ENCODE measurements at places on chromosomes 5 and 9.

DNA sequence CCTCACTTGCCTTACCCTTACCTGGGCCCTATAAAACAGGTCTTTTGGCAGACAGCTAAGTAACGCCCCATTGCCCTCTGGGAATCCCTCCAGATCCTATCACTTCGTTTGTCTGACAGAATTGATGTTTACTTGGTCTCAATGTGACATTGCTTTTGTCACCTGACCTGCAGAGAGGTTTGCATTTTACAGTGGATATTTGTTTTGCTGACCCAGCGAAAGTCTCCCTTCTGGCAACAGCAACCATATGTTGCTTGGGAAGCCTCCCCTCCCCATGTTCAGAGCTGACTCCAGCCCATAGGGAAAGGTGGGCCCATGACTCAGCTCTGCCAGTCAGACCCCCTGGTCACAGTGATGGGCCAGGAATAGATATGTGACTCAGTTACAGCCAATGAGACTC is 54.0 kb upstream of the LARP1 start:
- DNase-seq, result no peak

DNA sequence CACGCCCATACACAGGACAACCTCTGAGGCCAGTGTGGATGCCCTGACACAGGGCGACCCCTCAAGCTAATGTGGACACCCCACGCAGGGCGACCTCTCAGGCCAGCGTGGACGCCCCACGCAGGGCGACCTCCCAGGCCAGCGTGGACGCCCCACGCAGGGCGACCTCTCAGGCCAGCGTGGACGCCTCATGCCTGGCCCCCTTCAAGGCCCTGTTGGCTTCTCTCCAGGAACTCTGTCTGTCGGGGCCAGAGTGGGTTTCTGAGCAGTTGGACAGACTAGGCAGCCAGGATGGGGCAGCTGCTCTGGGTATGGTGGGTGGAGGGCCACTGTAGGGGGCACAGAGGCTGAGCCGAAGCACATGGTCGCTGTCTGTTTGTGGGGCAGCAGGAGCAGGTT is 47.4 kb downstream of the LMX1B start:
- no peak for DNase-seq

- DNase-seq, result no peak
Observed at GRCh38 chr5:52703321-52703720, 84.4 kb upstream of the ITGA1 start.

GRCh38 chr9:13501018-13501417 is 221.5 kb upstream of the MPDZ start:
- no peak for DNase-seq

- DNase-seq, result no peak
Observed at GRCh38 chr9:89464300-89464901, 33.5 kb downstream of the SEMA4D start.

GRCh38 chr9:123682746-123683145 is 247.2 kb downstream of the DENND1A start:
- DNase-seq, result no peak

DNA sequence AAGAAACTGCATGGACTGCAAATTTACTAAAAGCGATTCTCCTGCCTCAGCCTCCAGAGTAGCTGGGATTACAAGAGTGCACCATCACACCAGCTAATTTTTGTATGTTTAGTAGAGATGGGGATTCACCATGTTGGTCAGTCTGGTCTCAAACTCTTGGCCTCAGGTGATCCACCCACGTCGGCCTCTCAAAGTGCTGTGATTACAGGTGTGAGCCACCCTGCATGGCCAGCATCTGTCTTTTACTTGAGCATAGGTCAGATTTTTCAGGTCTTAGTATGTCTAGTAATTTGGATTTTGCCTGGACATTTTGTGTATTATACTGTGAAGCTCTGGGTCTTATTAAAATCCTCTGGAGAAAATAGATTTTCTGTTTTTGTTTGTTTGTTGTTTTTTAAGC is 277.8 kb upstream of the VLDLR start:
- no peak for DNase-seq

- no peak for DNase-seq
Observed at GRCh38 chr9:110252509-110253139, 3.7 kb downstream of the TXN start.

GRCh38 chr5:38598994-38599617 is 42.7 kb upstream of the LIFR start:
- no peak for DNase-seq

DNA sequence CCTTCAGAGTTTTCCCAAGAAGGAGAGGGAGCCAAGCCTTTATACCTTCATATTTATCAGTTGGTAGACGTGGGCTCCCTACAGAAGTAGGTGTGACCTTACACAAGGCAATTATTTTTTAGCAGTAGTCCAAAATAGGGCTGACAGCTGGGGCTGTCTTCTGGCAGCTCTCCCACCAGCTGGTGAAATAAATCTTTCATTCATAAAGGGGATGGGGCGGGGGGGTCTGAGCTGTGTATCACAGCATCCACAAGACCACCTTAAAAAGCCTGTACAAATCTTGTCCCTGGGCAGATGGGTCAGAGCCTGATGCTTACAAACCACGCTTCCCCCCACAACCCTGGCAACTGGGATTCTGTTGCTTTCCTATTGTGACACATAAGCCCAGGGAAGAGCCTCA is 19.7 kb downstream of the CSF2 start:
- no peak for DNase-seq

GRCh38 chr5:125214080-125214479 is 467.6 kb upstream of the ZNF608 start:
- DNase-seq, result no peak

GRCh38 chr9:126157423-126157822 is 169.2 kb upstream of the MVB12B start:
- DNase-seq, result no peak

Measured in CD4-positive, alpha-beta T cell treated with Interleukin-17A for 1 hour (primary cell).